ENCODE measurements at places on chromosomes 11 and 22.

GRCh38 chr11:76140912-76141574, 65.3 kb downstream of the WNT11 start:
- no peak for DNase-seq

DNA sequence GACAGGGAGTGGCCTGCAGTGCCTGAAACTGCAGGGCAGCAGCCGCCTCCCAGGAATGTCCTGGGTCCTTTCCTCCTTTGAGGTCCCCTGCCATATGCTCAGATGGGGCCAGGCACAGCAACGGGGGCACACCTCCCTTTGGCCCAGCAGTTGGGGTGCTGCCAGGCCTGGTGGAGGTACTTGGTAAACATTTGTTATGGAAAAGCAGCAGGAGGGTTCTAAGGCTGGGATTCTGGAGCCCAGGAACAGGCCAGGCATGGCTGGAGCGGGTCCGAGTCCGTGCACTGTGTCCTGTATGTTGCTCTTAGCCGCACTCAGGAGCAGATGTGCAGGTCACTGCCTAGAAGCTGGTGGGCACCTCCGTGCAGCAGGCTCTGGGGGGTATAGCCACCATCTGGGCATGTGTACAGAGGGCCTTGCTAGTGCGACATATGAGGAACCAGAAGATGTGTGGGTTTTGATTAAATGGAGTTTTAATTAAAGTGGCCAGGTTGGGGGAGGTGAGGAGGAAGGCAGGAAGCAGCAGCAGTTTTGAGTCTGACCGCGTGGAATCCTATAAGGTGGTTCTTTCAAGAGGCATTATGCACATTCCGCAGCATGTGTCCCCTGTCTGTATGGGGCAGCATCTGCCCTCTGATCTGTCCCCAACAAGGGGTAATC, 1.5 kb downstream of the ADORA2A start:
- no peak for DNase-seq

- DNase-seq: no peak
Measured at GRCh38 chr11:69640260-69640994, 529 bp upstream of the CCND1 start.

DNA sequence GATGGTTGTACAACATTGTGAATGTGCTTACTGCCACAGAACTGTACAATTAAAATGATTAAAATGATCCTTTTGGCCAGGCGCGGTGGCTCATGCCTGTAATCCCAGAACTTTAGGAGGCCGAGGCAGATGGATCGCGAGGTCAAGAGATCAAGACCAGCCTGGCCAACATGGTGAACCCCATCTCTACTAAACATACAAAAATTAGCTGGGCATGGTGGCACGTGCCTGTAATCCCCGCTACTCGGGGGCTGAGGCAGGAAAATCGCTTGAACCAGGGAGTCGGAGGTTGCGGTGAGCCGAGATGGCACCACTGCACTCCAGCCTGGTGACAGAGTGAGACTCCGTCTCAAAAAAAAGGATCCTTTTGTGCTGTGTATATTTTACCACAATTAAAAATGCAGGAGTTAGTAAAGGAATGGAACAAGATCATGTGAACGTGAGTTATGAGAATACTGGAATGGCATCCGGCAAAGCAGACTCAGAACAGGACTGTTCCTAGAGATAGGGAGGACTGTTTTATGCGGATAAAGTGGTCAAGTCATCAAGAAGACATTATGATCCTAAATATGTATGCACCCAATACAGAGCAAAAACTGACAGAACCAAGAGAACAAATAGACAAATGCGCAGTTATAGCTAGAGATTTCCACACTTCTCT, 58.0 kb upstream of the CLDN5 start:
- no peak for DNase-seq

DNA sequence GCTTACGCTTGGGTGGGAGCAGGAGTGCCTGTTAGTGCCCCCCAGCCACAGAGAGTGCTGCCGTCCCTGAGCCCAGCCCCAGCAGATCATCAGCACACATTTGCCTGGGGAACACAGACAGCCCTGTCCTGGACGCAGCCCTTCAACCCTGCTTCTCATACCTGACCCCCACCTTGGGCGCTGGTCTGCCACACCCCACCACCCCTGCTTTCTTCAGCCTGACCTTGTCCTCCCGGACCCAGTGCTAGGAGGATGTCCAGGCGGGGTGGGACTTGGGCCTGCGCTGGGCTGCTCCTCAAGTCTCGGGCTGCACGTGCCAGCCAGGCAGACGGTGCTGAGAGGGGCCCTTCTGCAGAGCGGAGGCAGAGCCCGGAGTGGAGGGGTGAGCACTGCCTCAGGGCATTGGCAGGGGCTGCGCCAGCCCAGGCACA, 119.2 kb downstream of the KCNQ1OT1 start:
- no peak for DNase-seq

DNA sequence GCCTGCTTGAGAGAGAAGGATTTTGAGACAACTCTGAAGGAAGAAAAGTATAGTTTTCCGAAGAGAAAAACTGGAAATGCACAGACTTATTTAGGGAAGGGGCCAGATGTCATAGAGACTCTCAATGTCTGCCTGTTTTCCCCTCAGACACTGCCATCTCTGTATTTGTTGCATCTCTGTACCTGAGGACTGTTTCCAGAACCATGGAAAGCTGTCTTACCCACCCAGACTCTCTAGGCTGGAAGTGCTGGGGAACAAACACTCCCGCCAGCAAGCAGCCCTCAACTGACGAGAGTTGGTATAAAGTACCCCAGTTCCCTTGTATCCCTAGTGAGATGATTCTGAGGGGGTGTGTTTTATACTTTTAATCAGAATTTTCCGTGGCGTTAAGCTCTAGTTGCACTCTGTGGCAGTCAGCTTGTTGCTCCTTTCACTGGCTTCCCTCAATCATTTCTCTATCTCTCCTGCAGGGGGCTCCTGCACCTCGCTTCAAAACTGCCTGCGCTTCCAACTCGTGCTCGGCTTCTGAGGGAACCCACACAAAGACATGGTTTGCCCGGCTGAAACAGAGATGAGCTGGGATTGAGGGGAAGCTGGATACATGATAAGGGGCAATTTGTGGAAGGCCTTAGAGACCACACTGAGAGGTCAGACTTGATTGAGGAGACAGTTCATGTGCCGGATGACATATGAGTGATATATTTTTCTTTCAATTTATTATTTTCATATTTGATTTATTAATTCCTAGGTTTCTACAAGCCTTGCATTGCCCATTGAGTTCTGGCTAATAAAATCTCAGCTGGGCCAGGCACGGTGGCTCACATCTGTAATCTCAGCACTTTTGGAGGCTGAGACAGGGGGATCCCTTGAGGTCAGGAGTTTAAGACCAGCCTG, 36.9 kb upstream of the CLPB start:
- peak; percentile 17 for DNase-seq

GRCh38 chr11:9838961-9839360, 175.1 kb downstream of the SWAP70 start:
- no peak for DNase-seq

GRCh38 chr22:46961591-46962295, 199.3 kb downstream of the TBC1D22A start:
- DNase-seq: no peak

DNA sequence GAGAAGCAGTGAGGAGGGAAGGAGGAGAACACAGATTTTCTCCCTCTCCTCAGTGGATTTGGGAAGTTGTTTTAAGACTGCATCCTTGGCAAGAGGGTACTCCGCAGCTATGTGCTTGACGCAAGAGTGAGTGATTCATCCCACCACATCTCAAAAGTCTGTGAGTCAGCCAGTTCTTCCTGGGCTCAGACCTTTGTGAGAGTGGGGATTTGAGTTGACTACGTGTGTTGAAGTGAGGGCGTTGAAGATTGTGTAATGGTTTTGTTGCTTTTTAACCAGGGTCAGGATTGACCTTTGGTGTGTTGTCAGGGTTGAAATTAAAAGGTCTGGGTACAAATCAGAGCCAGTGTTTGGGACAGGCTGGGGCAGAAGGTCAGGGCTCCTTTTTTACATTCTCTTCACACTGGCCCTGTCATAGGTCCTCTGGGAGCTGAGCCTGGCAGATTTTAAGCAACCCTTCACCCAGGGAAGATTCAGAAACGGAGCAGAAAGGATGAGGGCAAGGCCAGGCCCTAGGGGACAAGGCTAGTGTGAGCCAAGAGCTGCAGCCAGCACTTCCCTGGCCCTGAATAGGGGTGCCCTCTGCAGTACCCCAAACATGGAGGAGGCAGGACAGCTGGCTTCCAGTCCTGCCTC, 4.2 kb upstream of the C11orf86 start:
- no peak for DNase-seq

DNA sequence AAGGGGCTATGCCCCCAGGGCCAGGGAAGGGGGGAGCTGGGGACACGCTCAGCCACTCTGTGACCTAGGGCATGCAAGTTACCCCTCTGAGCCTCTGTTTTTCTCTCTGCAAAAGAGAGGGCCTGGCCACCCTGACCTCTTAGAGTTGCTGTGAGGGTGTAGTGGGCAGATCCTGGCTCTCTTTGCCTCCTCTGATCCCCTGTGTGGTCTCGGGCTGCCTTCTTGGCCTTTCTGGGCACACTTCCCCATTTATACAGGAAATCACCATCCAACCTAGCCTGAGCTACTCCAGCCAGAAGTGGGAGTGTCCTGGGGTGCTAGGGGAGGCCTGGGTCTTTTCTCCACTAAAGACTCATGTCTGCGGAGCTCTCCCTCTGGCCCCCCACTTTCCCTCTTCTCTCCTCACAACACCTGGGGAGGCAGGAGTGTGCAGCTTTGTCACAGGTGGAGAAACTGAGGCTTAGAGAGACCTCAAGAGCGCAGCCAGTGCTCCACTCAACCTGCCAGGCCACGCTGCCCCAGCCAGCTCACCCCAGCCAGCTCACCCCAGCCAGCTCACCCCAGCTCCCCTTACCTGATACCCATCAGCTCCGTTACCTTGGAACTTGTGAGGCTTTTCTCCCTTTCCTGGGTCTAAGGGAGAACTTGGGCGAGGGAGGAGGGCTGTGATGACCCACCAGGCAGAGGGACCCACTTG, 1.4 kb downstream of the AIFM3 start:
- no peak for DNase-seq

DNA sequence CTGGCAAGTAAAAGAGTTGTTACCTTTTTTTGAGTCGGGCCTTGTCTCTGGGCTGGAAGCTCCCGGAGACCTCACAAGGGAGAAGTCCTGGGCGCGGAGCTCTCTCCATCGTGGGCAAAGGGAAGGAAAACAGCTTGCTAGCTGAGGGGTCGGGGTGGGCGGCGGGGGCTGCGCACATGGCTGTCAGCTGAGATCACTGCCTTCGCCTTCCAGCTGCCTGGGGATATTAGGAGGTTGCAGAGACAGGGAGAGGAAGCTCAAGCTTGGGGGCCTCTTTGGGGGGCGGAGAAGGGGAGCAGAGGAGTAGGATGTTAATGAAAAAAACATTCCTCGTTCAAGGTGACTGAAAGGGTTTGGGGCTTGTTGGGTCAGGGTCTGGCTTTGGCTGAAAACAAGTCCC, 49.2 kb upstream of the ALX4 start:
- no peak for DNase-seq

GRCh38 chr11:65855927-65856363, 2.0 kb downstream of the CFL1 start:
- no peak for DNase-seq

- DNase-seq: no peak
Measured at GRCh38 chr22:26580240-26580962, 9.5 kb downstream of the TPST2 start.

- DNase-seq: no peak
Measured at GRCh38 chr11:32562839-32563599, 20.6 kb upstream of the EIF3M start.

DNA sequence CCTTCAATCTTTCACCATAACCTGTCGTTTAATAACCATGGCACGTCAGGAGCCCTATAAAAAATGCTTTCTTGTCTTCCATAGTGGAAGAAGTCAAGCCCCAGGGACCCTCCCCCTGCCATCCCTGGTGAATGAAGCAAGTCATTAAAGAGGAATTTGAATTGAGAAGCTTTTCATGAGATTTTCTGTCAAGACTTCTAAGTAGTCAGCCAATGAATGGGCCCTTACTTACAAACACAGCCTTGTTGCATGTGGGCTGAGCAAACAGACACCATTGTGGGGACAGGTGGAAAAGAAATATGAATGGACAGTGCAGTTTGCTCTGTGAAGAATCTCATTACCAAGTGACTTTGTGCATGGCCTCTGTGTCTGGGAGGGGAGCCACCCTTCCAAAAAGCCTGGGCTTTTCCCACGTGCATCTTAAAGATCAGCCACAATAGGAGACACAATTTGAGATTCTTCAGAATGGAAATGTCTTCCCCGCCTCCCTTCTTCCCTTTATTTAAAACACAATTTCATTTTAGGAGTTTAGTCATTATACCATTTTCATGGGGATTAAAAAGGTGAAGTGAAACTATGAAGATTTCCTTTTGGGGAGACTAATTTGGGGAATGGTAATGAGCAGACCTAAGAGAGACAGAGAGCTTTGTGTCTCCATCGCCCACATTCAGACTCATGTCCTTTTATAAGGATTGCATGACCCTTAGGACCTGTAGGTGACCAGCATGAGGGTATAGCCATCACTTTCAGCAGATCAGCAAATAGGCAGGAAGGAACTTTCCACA, 152.0 kb downstream of the LRRC4C start:
- no peak for DNase-seq

DNA sequence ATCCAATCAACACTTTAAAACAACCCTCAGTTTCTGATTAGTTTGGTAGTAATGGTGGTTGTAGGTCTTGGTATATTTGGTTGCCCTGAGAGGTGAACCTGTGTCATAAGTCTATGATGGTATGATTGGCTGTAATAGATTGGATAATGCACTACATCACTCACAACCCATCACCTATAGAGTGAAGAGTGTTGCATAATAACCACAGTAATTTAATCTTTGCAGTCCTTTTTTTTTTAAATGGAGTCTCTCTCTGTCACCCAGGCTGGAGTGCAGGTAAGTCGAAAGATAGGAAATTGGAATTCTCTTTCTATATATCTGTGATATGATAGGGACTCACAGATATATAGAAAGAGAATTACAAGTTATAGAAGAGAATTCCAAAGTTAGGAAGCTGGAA, 133.4 kb upstream of the PGR start:
- no peak for DNase-seq

DNA sequence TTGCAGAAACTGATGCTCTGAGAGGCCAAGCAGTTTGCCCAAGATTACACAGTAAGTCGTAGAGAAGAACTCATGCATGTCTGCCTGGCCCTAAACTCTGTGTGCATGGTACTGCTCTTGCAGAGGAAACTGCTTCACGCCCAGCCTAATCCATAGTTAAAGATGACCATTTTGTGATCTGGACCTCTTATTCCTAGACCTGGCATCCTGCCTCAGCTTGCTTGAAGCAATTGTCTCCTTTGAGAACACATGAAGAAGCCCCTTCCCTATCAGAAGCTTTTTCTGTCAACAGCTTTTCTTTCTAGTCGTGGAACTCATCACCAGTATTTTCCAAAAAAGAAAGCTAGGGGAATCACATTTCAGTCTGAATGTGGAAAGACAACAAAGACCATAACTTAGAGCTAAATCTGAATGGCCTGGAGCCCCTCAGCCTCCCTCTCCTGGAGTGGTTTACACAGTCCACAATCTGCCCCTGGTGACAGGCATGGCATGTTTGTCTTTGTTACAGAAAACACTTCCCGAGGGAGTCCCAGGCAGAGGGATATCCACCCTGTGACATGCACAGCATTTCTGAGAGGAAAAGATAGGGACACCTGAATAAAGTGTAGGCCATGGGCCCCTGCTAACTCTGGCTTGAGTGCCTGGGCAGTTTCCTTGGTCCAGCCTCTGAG, 2.9 kb upstream of the FZD4 start:
- no peak for DNase-seq
